Iris pigment epithelial cell (primary cell): ENCODE measurements at places on chromosomes 16 and 17.

DNA sequence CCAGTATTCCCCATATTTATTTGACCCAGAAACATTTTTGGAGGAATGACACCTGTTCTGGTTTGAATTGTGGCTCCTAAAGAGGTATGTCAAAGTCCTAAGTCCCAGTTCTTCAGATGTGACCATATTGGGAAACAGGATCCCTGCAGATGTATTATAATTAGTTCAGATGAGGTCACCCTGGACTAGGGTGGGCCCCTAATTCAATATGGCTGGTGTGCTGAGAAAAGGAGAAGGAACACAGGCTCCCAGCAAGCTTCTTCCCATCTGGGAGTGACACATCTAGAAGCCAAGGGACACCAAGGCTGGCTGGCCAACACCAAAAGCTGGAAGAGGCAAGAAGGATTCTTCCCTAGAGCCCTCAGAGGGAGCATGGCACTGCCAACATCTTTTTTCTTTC, 3.8 kb upstream of the GCSH start:
- no peak for DNase-seq

DNA sequence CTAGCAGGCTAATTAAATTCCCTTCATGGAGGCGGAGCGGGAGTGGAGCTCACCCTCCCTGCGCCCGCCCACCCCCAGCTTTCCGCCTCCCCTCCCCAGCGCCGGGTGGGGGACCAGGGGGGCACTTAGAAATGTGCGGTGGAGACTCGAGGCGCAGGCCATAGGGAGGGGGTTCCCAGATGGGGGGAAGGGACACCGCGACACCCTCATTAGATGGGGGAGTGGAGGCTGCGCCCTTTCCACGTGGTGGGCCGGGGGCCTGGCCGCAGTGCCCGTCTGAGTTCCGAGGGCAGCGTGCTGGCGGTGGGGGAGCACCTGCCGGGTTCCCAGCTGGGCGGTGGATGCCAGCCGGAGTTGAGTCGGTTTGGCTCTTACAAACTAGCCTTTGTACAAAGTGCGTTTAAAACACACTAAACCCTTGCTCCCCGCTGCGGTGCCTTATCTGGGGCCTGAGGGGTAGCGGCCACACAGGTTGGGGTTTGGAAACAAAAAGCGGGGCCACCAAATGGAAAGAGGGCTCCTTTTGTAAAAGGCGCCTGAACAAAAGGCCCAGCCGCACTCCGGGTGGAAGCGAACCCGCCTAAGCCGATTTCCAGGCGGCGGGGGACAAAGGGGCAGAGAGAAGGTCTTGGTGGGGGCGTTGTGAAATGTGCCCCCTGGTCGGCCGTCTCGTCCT, 1.4 kb downstream of the GSE1 start:
- no peak for DNase-seq

DNA sequence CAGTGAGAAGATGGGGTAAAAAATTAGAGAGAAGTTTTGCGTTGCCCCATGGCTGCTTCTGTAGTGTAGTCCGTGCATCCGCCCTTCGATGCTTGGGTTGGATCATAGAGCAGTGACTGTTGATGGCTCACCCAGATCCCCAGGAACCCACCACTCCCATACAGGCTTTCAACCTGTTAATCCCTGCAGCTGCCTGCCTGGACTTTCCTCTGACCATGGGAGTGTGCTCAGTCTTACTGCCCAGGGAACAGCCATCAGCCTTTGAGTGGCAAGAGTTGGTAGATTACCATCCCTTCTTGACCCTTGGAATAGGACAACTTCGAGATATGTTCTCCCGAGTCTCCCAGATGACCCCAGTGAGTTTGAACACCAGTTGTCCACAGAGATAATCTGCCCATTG, 299.5 kb upstream of the HSBP1 start:
- no peak for DNase-seq

DNA sequence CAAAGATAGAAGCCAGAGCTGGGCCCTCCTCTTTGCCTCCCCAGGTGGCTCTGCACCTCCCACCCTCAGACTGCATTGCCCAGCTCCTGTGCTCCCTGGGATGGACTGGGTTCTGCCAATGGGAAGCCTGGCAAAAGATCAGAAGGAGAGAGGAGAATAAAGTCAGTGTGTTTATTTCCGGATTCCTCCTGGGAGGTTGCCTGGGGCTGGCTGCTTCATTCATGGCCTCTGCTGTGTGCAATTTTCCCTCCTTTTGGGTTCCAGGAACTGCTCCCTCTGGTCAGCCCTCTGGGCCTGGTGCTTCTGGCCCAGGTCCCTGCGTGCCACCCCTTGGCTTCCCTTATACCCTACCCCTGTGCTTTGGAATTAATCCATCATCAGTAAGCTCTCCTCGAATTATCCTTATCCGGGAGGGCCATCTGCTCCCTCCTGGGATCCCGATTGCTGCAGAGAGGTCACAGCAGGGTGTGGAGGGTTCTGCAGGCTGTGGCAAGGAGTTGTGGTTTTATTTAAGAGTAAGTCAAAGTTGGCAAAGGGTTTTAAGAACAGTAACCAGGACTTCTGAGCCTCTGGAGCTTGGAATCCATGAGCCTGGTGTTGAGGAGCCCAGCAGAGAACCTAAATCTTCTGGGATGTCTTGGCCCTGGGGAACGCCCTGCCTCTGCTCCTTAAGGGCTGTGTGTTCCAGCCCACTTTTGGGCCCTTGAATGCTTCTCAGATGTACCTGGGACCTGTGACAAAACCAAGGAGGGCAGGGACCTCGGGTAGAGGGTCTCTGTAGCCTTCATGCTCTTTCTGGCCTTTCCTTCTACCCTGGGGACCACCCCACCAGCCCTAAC, 8.2 kb upstream of the MMP2 start:
- no peak for DNase-seq

DNA sequence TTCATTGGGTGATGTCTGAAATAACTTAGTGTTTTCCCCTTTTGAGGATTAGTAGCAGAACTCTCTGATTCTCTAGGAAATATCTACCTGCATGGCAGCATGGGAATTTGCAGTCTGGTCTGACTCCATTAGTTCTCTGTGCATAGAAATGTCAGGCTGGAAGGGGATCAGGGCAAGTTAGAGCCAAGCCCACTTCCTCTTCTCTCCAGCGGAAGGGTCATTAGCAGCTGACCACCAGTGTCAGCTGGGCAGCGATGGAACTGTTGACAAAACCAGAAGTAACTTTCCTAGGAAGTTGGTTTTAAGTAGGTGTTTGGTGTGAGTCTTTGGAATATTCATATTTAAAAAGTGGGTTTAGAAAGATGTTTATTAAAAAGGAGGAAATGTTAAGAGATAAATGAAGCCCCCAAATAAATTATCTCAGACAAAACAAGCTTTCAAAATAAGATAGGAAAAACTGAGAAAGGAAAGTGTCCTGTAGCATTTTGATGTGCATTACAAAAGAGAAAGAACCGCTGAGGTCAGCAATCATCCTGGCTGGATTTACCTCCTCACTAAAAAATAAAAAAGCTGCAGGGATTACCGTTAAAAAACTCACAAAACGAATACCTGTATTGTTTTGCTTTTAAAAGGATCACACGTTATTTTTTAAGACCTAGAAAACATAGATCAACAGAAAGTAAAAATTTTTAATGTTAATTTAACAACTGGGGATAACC, 32.4 kb upstream of the MMD start:
- no peak for DNase-seq
